ENCODE measurements at places on chromosomes 16 and 17.
A peak's percentile ranks its signal among the peaks of the same experiment; 100 is the strongest.

DNA sequence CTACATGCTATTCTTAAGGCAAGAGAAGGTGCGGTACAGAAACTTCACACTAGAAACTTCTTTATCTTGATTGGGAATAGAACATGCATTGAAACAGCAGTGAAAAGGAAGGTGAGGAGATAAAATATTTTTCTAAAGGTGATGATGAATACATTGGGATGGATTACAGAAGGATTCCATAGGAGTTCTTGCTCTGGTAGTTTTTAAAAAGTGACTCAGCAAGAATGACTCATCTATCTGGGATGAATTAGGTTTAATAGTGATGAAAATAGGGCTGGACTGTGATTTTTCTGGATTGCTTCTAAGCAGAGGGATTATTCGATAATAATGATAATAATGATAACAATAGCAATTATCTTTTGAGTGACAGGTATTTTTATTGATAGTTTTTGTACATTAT, 65.6 kb upstream of the HS3ST4 start:
- no peak overlapping the region for H3K4me3 ChIP-seq

DNA sequence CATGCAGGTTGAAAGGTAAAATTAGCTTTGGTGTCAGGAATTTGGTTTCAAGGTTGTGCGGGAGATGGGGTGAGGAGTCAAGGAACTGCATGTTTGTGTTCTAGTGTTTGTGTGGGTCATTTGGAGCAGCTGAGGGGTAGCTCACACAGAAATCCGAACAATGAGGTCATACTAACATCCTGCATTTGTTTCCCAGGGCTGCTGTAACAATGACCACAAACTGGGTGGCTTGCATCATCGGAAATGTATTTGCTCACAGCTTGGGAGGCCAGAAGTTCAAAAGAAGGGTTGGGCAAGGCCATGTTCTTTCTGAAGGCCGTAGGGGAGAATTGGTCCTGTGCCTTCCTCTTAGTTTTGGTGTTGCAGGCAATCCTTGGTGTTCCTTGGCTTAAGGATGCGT, 287.4 kb downstream of the HAPSTR1 start:
- no peak overlapping the region for H3K4me3 ChIP-seq
- H3K27me3 ChIP-seq, result peaks cover 8% of the 10 kb centered on the region
- DNase-seq, result no peak
- no peak overlapping the region for H3K27ac ChIP-seq
- H3K36me3 ChIP-seq, result no peaks in the 10 kb centered on the region

DNA sequence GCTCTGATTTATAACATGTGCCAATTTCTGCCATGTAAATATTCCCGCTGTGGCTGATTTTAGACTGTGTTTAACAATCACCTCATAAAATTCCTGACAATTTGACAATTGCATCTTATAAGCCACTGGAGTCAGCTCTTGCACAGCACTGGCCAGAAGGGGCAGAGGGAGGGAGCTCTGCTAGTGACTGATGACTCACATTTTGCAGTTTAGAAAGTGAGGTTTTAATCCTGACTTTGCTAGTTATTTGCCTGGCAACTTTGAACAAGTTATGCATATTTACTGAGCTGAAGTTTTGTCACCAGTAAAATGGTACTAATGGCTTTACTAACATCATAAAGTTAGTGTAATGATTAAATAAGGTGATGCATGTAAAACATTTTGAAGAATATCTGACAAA, 452.3 kb downstream of the CNTNAP4 start:
- no peaks in the 10 kb centered on the region for H3K4me1 ChIP-seq
- H3K4me3 ChIP-seq, result no peak overlapping the region
- H3K27ac ChIP-seq, result no peak overlapping the region
- no peaks in the 10 kb centered on the region for H3K36me3 ChIP-seq
- H3K27me3 ChIP-seq, result no peaks in the 10 kb centered on the region

GRCh38 chr16:6382924-6383459, 949.7 kb upstream of the RBFOX1 start:
- no peaks in the 10 kb centered on the region for H3K36me3 ChIP-seq
- no peaks in the 10 kb centered on the region for H3K27me3 ChIP-seq
- H3K27ac ChIP-seq, result no peak overlapping the region
- no peak overlapping the region for H3K4me3 ChIP-seq
- no peaks in the 10 kb centered on the region for H3K4me1 ChIP-seq
- no peak for DNase-seq

- H3K4me1 ChIP-seq, result no peaks in the 10 kb centered on the region
- no peak overlapping the region for H3K4me3 ChIP-seq
- H3K27me3 ChIP-seq, result no peaks in the 10 kb centered on the region
- no peaks in the 10 kb centered on the region for H3K36me3 ChIP-seq
- DNase-seq, result peak; percentile 7
- H3K27ac ChIP-seq, result no peak overlapping the region
These were observed 218.6 kb upstream of the ASIC2 start for GRCh38 chr17:33511670-33512069.

DNA sequence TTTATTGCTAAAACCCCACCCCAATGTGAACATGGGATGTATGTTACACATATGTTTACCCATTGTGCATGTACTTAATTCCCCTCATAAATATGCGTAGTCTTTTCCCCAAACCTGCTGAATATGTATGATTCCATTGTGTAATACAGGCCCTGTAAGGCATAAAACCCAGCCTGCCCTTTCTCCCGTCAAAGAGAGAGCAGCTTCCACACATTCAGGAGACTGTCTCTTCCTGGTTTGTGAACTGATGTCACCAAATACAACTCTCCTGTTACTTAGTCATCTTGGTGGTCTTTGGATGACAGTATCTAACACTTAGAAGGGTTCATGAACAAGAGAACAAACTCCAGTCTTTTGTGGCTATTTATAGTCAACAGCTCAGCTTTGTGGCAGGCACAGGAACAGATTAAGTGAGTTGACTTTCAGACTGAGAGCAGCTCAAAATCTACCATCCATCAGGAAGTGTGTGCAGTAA, 24.7 kb upstream of the TMC7 start:
- no peak for DNase-seq
- H3K27ac ChIP-seq, result no peak overlapping the region
- no peak overlapping the region for H3K4me3 ChIP-seq
- no peaks in the 10 kb centered on the region for H3K27me3 ChIP-seq
- H3K36me3 ChIP-seq, result no peaks in the 10 kb centered on the region
- H3K4me1 ChIP-seq, result no peaks in the 10 kb centered on the region

- peak overlapping the region; percentile 28 for H3K4me3 ChIP-seq
- DNase-seq, result peak; percentile 90
- H3K36me3 ChIP-seq, result no peaks in the 10 kb centered on the region
- H3K27ac ChIP-seq, result peak overlapping the region; percentile 78
- peaks cover 26% of the 10 kb centered on the region for H3K4me1 ChIP-seq
These were observed 9.3 kb upstream of the WBP2 start for GRCh38 chr17:75864448-75864871.

DNA sequence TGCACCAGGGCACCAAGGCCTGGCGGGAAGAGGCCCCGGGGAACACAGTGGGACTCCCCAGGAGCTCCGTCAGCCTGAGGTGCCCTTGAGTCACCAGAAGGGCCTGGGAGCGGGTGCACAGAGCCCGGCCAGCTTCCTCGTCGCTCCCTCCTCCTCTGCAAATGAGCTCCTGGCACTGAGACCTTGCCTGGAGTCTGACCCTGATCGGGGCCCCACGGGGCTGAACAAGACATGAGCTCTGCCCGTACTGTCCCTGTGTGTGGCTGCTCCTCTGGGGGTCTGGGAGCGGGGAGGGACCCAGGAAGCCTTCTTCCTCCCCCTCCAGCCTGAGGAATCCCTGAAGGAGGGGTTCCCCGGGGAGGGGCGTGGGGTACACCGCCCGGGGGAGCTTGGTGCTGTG, 36.4 kb upstream of the SSTR5 start:
- no peaks in the 10 kb centered on the region for H3K36me3 ChIP-seq
- H3K4me3 ChIP-seq, result no peak overlapping the region
- DNase-seq, result no peak
- H3K4me1 ChIP-seq, result no peaks in the 10 kb centered on the region
- H3K27me3 ChIP-seq, result no peaks in the 10 kb centered on the region
- H3K27ac ChIP-seq, result no peak overlapping the region

DNA sequence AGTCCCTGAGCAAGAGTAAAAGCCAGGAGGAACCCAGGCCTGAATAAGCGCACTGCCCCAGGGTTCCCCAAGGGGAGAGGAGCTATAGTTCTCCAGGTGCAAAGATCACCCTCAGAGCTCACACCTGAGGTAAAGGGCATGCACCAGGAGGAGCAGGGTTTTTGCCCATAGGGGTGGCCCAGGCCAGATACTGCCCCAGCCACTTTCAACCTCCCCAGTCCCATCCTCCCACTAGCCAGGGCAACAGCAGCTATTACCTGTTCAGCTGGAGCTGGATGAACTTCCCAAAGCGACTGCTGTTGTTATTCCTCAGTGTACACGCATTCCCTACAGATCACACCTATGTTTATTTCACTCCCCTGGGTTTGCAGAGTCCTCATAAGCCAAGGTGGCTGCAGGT, 19.8 kb downstream of the MYO19 start:
- DNase-seq, result no peak
- no peak overlapping the region for H3K27ac ChIP-seq
- H3K4me1 ChIP-seq, result no peaks in the 10 kb centered on the region
- H3K4me3 ChIP-seq, result no peak overlapping the region

DNA sequence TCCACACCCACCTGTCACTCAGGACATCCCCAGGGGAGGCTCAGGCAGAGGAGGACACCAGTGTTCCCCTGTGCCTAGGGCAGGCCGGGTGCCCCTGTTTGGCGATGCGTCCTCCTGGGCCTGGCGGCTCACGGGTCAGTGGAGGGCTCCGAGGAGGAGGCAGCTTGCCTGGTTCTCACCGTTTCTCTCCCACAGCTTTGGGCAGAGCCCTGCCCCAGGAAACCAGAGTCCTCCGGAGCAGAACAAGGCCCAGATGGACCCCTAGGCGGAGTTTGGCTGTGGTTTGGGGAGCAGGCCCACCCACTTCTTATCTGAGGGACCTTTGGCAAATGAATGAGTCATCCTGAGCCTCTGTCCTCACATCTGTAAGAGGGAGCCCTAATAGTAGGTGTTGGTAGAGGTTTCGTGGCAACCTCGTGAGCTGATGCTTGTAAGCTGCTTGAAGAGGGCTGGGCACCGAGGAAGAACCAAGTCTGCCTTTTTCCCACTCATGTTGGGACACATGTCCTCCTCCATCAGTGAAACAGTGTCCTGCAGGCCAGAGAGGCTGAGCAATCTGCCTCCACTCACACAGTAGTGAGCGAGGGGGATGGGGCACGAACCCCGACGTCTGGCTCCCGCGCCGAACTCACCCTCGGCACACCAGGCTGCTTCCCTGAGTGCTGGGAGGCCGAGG, 247.0 kb upstream of the CIBAR2 start:
- H3K36me3 ChIP-seq, result no peaks in the 10 kb centered on the region
- H3K27ac ChIP-seq, result no peak overlapping the region
- H3K27me3 ChIP-seq, result no peaks in the 10 kb centered on the region
- no peak overlapping the region for H3K4me3 ChIP-seq
- DNase-seq, result no peak
- peaks cover 13% of the 10 kb centered on the region for H3K4me1 ChIP-seq

DNA sequence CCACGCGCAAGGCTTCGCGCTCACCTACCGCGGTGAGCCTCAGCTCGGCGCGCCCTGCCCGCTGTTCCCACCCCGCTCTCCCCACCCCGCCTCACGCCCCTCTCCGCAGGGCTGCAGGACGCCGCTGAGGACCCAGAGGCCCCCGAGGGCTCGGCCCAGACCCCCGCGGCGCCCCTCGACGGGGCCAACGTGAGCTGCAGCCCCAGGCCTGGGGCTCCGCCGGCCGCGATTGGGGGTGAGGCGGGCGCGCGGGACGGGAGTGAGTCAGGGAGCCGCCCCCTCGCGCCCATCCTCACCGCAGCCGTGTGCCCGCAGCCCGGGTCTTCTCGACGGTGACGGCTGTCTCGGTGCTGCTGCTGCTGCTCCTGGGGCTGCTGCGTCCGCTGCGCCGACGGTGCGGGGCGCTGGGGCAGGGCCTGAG, 1.9 kb upstream of the PAQR4 start:
- no peak overlapping the region for H3K4me3 ChIP-seq
- H3K36me3 ChIP-seq, result peaks cover 19% of the 10 kb centered on the region

DNA sequence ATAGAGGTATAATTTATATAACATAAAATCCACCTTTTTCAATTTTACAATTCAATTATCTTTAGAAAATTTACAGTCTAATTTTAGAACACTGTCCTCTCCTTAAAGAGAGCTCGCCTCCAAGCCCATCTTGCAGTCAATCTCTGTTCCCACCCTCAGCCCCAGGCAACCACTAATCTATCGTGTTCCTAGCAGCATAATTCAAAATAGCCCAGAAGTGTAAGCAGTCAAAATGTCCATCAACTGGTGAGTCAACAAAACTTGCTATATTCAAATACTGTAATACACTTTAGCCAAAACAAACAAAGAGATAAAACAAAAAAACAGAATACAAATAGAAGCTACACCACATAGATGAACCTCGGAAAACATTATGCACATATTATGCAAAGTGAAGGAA, 1006.8 kb upstream of the EEF2KMT start:
- H3K4me3 ChIP-seq, result no peak overlapping the region
- DNase-seq, result no peak
- H3K4me1 ChIP-seq, result no peaks in the 10 kb centered on the region
- H3K36me3 ChIP-seq, result no peaks in the 10 kb centered on the region
- H3K27ac ChIP-seq, result no peak overlapping the region

GRCh38 chr17:925817-926216, 53.8 kb downstream of the NXN start:
- H3K27ac ChIP-seq, result no peak overlapping the region
- H3K36me3 ChIP-seq, result no peaks in the 10 kb centered on the region
- DNase-seq, result no peak

GRCh38 chr17:32590974-32591373, 104.2 kb downstream of the CDK5R1 start:
- H3K27ac ChIP-seq, result no peak overlapping the region
- no peaks in the 10 kb centered on the region for H3K4me1 ChIP-seq
- H3K27me3 ChIP-seq, result peaks cover 30% of the 10 kb centered on the region
- no peaks in the 10 kb centered on the region for H3K36me3 ChIP-seq

- DNase-seq, result no peak
- no peak overlapping the region for H3K4me3 ChIP-seq
- H3K27me3 ChIP-seq, result peaks cover 15% of the 10 kb centered on the region
- H3K27ac ChIP-seq, result no peak overlapping the region
- no peaks in the 10 kb centered on the region for H3K36me3 ChIP-seq
- H3K4me1 ChIP-seq, result no peaks in the 10 kb centered on the region
These were observed 11.4 kb downstream of the CAPNS2 start for GRCh38 chr16:55577887-55578286.

DNA sequence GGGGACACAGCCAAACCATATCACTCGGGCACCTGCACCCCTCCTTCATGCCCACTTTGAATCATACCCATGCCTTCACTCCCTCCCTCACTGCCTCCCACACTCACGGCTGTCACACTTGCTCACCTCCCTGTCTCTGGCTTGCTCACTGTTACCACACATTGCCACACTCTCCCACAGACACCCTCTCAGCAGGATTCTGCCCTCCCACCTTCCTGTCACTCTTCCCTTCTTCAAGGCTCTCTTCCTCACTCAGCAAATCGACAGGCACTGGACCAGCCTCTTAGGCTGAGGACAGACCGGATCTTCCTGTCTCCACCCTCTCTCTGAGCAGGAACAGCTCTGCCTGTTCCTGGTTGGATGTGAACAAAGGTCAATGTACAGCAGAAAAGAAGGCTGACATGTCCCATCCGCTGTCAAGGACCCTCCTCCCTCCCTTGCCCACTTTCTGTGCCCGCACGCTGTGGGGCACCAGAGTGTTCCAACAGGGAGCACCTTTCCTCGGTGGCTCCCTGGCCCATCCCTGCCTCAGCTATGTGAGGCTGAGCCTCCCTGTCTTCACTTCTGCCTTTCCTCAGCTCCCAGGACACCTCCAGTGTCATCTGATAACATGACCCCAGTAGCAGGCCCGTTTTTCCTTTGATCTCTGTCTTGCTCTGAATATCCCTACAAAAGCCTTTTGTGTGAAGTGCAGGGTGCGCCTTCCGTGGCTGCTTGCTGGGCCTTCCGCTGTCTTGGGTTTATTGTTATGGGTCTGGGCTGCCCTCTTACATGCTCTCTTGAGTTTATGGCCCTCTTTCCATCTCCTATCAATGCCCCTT, 47.0 kb downstream of the CCDC182 start:
- H3K27me3 ChIP-seq, result no peaks in the 10 kb centered on the region
- no peaks in the 10 kb centered on the region for H3K36me3 ChIP-seq
- no peak overlapping the region for H3K4me3 ChIP-seq
